ENCODE measurements at places on chromosomes 4 and X.

DNA sequence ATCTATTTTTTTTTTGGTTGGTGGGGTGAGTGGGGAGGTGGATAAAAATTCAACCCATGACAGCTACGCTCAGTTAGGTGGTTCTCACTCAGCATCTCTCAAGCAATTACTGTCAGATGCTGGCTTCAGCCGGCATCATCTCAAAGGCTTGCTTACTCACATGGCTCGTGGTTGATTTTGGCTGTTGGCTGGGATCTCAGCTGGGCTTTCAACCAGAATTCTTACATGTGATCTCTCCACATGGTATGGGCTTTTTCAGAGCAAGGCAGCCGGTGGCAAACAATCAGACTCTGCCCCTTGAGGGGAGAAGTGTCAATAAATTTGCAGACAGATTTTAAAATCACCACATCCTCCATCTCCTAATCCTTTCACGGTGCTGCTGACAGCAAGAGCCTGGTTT lies 47.2 kb downstream of the SLC34A2 start:
- DNase-seq, result no peak

DNA sequence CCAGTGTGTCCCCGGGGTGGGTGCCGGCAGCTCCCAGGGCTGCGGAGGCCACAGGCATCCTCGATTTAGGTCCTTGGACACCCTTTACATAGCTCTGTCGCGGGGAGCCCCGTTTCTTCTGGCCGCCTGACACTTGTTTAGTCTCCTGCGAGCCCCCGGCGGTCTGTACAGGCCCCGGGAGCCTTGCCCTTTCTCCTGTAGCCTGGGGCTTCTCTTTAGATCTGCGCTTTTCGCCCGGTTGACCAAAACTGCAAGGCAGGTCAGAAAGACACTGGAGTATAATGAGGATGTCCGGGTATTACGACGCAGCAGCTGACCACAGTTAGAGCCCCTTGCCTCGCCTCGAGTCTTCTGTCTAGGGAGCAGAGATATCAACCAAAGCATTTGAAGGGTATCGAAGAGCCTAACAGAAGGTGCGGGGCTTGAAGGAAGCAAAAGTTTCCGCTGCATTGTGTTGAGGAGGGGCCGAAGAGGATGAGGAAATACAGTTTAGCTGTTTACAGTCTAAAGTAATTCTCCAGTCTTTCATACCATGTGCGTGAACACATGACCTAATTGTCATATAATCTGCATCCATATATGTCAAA lies 479 bp downstream of the BRCC3 start:
- DNase-seq, result no peak

DNA sequence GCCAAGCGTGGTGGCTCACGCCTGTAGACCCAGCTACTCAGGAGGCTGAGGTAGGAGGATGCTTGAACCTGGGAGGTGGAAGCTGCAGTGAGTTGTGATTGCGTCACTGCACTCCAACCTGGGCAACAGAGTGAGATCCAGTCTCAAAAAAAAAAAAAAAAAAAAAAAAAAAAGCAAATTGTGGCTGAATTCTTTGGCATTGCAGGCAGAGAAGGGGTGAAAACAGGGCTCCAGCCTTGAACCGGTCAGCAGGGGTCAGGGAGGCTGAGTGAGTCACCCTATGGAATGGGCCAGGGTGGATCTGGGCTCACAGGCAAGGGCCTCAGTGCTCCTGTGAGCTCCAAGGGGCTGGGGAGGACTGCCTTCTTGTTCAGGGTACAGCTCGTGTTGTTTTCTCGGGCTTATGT lies 13.2 kb upstream of the FAM3A start:
- DNase-seq, result no peak

GRCh38 chrX:39996536-39996935 lies 101.2 kb downstream of the BCOR start:
- DNase-seq, result no peak

DNA sequence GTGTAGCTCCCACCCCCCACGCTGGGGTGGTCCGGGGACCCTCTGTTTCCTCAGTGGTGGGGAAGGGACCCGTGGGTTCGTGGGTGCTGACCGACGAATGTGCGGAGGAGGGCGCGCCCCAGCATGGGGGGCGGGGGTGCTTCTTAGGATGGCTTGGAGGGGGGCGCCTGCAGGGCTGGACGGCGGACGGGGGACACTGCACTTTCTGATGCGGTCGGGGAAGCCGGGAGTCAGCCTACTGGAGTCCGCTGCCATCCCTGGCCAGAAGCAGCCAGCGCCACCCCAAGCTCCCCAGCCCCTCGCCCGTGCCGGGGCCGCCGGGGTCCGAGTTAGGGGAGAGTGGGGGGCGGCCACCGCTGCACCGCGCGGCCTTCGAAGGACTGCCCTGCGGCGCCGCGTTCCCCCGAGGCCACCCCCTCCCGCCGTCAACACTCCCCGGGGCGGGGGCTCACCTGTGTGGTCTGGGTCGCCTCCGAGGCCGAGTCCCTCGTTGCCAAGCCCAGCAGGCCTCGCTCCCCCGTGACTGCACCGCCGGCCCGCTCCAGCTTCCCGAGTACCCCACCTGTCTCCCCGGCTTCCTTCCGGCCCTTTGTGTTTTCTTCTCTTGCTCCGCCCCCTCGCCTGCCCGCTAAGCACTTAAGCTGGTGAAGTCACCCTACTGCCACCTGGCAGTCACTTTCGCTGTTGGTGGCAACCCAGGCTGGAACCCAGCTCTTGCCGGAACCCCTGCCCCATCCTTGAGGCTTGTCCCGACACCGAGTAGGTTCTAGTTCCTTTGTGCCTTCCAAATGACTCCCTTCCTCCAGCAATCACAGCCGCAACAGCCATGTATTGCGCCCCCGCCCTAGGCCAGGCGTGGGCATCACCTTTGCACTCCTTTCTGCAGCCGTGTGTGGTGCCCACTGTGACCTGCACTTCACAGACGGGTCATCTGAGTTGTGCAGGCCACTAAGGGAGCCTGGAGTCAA lies at the start of gene OCIAD2:
TSS of gene OCIAD2 (minus strand) at position 569 of the 968 bp plus-strand sequence. CDS start 2,225 bp downstream, outside the sequence.
- peak; percentile 58 for DNase-seq

DNA sequence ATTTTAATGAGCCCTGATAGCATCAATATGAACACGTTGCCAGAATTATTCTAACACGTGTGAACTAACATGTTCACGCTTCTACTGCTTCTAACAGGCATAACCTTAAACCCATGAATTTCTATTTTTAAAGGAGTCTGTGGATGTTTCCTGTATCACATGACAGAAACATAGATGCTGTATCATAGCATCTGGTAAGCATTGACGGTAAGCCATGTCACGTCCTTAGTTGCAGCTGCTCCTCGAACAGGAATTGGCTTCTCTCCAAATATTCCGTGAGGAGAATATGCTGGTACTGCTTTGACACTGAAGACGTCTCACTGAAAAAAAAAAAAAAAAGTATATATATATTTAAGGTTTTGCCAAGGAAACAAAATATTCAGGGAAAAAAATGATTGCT lies 105.1 kb upstream of the MXRA5 start:
- no peak for DNase-seq

DNA sequence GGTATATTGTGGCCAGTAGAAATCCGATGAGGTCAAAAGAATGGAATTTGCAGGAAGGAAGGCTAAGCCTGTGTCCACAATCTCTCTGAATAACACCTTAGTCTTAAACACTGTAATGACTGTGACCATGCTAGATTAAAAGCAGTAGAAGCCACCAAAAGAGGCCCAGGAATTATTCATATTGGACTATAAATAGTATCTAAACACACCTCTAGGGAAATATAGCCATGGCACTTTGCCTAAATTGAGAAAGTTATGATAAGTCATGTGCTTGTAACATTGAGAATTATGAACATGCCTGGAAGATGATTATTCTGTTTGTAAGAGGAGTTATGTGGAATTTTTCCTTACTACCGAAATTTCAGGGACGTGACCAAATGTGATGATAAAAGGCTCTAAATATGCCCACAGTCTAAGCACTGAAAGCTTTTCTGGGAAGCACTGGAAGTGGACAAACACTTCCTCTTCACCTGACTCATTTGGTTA lies 298.5 kb downstream of the KCTD8 start:
- DNase-seq, result no peak

DNA sequence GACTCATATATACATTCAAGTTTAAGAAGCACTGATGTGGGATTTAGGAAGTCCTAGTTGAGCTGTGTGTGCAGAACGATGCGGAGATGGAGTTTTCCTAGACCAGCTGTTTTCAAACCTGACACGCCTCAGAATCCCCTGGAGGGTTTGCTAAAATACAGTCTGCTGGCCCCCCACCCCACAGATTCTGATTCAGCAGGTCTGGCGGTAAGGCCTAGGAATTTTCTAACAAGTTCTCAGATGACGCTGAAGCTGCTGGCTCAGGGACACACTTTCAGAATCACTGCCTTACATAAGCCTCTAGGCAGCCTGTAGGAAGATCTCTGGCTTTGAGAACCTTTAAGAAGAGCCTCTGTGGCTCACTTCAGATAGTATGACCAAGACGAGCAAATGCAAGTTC lies 73.1 kb downstream of the PHEX start:
- DNase-seq, result no peak

DNA sequence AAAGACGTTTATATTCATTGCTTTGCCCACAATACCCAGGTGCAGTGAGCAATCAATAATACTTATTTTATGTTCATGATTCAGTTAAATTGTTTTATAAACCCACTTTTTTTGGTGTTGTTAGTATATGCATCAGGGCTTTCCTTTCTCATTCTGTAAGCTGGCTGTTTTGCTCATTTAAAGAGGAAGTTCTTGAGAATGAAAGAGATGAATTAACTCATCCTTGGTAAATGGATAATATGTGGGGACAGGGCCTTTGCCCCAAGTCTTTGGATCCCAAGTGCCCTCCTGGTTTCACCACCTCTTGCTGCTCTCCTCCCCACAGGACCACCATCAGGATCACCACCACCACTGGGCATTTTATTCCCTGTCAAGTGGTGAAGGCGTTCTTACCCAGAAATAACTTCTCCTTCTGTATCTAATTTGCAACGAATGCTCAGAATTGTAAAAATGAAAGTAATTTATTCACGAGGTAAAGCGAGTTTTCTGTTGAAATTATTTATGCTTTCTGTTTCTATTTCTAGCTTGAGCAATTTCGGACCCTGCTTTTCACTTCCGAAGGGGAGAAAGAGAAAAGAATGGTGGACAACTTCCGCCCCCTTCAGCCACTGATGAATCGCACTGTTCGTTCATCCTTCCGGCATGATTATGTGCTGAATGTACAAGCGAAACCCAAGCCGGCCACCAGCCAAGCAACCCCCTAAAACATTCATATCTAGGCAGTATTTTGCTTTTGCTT lies 8.2 kb upstream of the ZRSR2 start:
- no peak for DNase-seq

GRCh38 chr4:57071326-57071725 lies 38.9 kb downstream of the IGFBP7 start:
- no peak for DNase-seq

- DNase-seq, result no peak
Observed at GRCh38 chrX:13088156-13088487, 43.7 kb upstream of the FAM9C start.

- no peak for DNase-seq
Observed at GRCh38 chr4:46944345-46944744, 35.3 kb upstream of the COX7B2 start.

DNA sequence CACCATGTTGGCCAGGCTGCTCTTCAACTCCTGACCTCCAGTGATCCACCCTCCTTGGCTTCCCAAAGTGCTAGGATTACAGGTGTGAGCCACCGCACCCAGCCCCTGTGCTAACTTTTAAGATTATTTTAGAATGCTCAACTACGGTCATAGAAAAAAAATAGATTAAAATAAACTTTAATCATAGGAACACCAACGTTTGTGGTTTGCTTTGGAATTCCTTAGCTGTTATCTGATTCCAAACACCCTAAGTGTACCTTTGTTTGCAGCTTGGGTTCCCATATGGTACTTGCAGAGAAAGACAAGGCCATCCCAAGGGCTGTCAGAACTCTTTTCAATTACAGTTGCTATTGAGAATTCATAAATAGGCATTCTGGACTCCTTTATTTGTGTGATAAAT lies 90.1 kb upstream of the EFHC2 start:
- DNase-seq, result no peak

- DNase-seq, result no peak
Observed at GRCh38 chr4:182067828-182068227, 175.4 kb upstream of the TENM3 start.

GRCh38 chr4:164856396-164856795 lies 20.6 kb upstream of the APELA start:
- no peak for DNase-seq

GRCh38 chr4:104532677-104533076 lies 38.0 kb upstream of the CXXC4 start:
- DNase-seq, result no peak

DNA sequence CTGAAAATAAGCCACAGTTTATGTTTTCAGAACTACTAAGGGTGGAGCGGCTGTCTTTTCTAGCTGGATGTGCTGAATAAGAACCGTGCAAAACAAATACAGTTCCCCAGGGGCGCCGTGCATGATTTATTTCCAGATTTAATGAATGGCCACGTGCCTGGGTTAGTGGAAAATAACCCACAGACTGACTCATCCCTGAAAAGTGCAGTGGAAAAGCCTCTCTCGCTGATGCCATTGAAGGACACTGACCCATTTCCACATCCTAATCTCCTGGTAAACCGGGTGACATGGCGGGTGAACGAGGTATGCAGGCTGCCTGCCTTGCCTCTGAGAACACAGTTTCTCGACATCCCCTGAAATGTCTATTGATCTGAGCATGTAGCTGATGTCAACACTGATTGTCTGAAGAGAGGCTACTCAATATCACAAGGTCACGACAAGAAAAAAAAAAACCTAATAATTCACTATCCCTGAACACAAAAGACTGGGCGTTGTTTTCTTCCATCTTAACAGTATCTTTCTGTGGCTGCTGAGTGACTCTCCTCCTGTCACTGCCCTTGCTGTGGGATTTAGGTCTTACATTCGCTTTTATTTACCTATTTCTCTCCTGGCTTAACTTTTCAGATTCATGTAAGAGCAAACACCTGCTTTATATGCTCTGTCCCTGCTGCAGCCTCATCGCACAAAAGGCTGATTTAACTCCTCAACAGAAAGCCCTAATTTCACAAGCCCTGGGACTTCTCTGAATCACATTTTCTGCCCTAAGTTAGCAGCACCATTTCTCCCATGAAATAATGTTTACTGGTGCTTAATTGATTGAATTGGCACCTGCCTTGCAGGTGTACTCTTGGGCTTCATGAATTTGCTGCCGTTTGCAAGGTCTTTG lies 76.9 kb upstream of the SCOC start:
- no peak for DNase-seq

DNA sequence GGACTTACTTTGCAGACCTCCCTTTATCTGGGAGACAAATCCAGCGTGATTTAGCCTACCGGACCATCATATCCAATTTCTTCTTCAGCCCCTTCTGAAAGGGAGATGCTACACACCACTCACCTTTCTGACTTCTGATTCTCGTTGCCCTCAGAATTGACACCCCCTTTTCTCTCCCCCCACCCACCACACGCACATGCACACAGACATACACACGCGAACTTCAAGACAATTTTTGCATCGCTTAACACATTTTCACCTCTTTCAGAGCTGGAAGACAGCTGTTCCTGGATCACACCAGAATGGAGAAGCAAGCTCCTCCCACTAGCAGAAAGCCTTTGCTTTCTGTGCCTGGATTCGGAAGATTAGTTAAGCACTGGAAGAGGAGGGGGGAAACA lies 1.0 kb upstream of the SNCA start:
- no peak for DNase-seq
